Inflammatory macrophage treated with lipopolysaccharide for 1 hour (primary cell): ENCODE measurements at places on chromosomes 6 and 20.

- DNase-seq = no peak
These were observed 42.8 kb downstream of the MCHR2 start for GRCh38 chr6:99951016-99951805.

DNA sequence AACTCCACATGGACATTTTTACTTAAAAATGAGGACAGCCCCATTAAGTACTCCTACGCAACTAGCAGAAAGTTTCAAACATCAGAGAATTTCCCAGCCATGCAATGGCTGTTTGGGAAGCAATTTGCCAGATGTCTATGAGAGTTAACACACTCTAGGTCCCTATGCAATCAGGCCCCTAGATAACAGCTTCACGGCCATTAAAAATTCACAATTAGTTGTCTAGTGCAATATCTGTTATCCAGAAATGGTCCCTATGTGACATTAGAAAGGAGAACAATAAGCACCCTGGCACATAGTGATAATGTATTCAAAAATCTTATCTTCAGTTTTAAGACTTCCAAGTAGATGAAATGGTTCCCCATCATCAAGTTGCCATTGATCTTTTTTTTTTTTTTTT is 174.3 kb upstream of the NRSN1 start:
- no peak for DNase-seq

- no peak for DNase-seq
These were observed 62.7 kb upstream of the SULF2 start for GRCh38 chr20:47847884-47848485.

DNA sequence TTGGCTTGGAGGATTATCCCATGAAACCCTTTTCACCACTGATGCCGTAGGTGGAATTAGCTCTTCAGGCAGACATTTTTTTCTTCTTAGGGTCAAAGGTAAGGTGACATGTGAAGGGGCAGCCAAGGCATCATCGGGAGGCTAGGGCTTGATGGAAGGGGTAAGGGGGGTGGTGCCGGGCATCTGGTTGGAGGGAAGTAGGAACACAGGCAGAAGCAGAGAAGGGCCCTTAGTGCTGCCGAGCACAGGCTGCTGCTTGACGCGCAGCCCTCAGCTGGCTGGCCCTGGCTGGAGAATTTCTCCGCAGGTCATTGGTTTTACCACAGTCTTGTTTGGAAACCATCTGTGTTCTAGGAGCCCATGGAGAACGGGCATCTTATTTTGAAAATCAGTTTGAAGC is 54.7 kb downstream of the TRAF3IP2 start:
- no peak for DNase-seq

- peak; percentile 2 for DNase-seq
These were observed 150.8 kb upstream of the FAM83B start for GRCh38 chr6:54695815-54696214.

- no peak for DNase-seq
These were observed 1.6 kb upstream of the NCOA7 start for GRCh38 chr6:125789167-125789566.

DNA sequence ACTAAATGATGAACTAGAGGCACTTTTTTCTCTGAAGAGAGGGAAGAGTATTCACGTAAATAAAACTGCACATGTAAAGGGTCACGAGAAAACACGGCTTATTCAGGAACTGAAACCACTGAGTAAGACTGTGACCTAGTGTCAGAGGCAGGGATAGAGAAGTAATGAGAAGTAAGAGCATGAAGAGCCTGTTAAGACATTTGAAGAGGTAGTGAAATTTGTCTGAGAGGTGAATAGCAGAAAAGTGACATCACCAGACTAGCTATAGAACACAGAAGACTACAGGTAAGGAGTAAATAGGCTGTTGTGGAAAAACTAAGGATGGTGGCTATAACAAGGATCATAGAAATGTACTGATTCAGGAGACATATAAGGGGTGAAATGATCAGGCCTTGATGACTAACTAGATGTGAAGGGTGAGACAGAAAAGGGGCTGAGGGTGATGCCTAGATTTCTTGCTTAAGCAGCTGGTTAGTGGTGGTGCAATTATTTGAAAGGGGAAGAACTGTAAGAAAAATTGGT is 76.8 kb downstream of the REV3L start:
- peak; percentile 88 for DNase-seq

- DNase-seq = no peak
These were observed 963 bp downstream of the DDRGK1 start for GRCh38 chr20:3203315-3204123.

- DNase-seq = peak; percentile 20
These were observed 276.4 kb downstream of the PRL start for GRCh38 chr6:22020299-22021003.

- DNase-seq = no peak
These were observed 39.5 kb downstream of the ZDHHC14 start for GRCh38 chr6:157420497-157420896.

DNA sequence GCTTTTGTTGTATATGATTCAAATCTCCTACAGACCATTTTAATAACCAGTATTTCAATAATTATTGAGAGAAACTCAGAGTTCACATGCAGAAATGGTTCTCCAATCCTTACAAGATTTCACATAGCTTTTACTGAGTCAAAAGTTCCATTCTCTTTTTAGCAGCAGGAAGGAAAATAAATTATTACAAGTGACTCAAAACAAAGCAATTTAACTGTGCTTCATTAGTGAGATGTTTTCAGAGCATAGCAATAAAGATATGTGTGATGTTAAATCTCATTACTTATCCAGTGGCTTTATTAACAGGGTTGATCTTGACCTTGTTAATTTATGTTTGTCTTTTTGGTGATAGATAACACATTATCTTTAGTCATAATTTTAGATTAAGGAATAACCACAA is 22.0 kb downstream of the KIF13A start:
- DNase-seq = no peak

DNA sequence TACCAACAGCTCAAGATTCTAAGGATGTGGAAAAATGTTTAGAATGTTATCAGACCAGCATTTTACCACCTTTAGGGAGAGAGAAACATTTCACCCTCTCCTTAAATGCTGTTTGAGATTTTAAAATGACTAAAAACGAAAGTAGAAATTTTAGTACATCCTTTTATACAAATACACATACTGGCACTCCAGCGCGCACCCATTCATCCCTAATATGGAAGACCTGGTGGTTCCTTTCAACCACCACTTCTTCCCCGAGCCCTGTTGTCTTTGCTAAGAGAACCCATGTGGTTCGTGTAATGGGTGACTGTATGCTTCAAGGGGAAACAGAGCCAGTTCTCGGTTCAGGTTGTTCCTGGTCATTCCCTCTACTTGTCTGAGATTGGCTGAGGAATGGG is 21.3 kb downstream of the SPATA2 start:
- DNase-seq = no peak

DNA sequence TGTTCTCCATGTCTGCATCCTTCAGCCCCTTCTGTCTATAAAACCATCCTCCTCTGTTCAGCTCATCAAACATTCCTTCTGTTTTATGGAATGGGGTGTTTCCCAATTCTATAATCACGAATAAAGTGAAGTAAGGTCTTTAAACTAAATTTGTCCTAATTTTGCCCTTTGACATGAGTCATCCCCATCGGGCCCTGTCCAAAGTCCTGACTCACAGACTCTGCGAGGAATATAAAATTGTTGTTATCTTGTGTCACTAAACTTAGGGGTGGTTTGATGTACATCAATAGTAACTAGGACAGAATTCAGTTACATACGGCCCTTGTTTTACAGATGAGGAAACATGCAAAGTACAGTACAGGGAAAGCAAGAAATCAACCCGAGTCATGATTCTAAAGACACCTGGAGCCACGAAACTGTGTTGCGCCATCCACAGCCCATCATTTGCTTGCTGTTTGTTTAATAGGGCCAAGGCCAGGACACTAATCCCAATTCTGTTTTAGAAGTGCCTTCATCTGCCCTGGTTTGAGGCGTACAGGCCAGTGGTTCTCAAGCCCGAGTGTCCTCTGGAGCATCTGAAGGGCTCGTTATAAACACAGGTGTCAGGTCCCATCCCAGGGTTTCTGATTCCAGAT is 2.8 kb downstream of the ACSS1 start:
- DNase-seq = no peak

- DNase-seq = no peak
These were observed 45.4 kb downstream of the SLC24A3 start for GRCh38 chr20:19257865-19258264.

GRCh38 chr6:75970093-75970492 is 102.4 kb downstream of the IMPG1 start:
- no peak for DNase-seq

GRCh38 chr6:44733126-44733525 is 345.6 kb downstream of the CDC5L start:
- DNase-seq = no peak

DNA sequence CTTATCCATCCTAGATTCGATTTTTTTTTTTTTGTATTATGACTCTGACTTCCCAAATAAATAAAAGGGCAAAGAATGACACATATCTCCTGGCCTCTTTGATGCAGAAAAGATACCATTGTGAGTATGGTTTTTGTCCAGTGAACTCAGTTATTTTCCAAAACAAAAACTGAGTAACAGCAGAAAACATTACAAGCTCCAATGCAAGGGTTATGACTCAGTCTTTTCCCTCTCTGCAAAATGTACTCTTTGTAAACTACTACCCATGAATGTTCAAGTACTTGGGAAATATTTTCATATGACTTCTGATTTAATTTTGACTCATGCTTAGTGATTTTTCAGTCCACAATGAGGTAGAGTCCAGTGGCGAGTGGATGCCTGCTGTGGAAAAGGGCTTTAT is 355.3 kb downstream of the RNF144B start:
- DNase-seq = no peak

DNA sequence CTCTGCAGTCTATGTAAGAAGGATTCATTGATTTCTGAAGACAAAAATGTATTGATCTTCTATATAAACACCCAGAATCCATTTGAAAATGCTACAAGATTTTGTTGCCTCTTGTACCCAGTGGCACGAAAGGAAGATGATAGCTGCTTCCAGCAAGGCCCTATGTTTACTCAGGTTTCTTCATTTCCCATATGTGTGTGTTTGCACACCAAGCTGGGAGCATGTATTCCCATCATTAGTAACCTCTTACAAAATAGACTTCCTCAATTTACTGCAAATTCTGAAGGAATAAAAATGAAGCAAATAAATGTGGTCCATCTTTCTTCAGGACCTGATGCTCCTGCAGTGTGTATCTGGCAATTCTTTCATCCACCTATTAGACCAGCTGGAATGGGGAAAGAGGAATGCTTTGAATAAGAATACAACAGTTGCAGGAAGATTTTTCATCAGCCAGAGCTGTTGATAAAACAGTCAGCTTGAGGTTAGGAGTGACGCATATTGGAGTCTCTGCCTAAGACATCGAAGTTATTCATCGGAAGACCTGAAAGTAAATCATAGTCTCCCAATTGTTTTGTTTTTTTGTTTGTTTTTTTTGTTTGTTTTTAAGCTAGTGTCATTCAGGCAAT is 132.3 kb downstream of the PDE7B start:
- no peak for DNase-seq

GRCh38 chr20:45444050-45444449 is 25.5 kb upstream of the WFDC2 start:
- no peak for DNase-seq

GRCh38 chr6:134021396-134022122 is 30.9 kb downstream of the SLC2A12 start:
- DNase-seq = peak; percentile 18

GRCh38 chr20:48090314-48090713 is 305.0 kb upstream of the SULF2 start:
- no peak for DNase-seq
